GM13977 (cell line): ENCODE measurements at places on chromosomes 6 and 20.

GRCh38 chr6:85449388-85449817 lies 480 bp upstream of the NT5E start:
- DNase-seq = peak; percentile 88

- DNase-seq = no peak
Observed at GRCh38 chr6:25343984-25344383, 64.8 kb downstream of the CARMIL1 start.

DNA sequence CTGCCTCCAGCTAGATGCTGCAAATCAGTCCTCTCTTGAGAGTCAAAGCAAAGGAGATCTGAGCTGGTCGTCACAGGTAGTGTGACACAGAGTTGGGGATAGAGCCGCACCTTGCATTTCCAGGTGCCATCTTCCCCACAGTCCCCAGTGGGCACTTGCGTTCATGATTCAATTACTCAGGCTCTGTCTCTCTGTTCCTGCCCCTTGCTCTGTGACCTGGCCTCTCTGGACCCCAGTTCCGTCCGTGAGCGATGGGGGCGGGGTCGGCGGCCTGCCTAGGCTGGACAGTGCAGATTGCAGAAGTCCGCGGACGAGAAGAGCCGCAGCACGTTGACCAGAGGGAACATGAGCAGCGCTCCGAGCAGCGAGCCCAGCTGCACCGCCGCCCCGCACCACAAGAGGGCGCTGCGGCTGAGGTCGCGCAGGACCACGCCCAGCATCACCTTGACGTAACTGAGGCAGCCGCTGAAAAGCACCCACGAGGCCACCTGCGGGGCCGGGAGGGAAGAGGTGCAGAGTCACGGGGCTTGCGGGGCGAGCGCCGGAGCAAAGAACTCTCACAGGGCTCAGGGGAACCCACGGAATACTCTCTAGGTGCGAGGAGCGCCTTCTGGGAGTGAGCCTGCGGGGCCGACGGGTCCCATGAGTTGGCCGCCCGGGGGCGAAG lies 7.4 kb downstream of the SLC52A3 start:
- DNase-seq = peak; percentile 66

GRCh38 chr20:1478566-1478965 lies 11.9 kb upstream of the NSFL1C start:
- DNase-seq = no peak

GRCh38 chr20:48414786-48415185 lies 413.0 kb downstream of the PREX1 start:
- no peak for DNase-seq

DNA sequence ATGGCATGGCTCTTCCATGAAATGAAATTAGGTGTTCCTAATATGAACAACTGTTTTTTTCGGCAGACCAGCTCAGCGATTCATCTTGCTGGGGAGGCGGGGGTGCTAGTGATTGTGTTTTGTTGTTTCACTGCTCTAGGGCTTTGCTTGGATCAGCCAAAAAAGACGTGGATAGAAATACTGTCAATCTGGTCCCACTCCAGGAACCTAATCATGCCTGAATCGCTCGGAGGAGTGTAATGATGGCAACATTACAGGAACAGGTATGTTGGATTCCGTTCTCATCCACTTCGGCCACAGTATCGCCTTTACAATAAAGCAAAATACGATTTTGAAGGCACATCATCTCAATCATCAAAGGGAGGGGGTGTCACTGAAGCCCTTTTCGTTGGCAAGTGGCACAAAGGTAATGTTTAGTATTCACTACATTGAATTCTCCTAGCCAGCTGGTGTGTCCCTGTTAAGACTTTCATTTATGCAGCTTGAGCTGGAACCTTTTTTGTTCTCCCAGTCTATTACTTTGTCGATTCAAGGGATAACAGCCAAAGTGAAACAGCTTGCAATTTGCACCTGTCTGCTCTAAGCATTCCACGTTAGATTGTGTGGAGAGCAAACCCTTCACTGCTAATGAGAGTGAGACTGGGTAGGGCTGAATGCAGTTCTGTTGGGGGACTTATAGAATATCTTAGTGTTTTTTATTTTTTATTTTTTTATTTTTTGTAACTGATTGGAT lies 477.7 kb downstream of the TFAP2A start:
- no peak for DNase-seq

DNA sequence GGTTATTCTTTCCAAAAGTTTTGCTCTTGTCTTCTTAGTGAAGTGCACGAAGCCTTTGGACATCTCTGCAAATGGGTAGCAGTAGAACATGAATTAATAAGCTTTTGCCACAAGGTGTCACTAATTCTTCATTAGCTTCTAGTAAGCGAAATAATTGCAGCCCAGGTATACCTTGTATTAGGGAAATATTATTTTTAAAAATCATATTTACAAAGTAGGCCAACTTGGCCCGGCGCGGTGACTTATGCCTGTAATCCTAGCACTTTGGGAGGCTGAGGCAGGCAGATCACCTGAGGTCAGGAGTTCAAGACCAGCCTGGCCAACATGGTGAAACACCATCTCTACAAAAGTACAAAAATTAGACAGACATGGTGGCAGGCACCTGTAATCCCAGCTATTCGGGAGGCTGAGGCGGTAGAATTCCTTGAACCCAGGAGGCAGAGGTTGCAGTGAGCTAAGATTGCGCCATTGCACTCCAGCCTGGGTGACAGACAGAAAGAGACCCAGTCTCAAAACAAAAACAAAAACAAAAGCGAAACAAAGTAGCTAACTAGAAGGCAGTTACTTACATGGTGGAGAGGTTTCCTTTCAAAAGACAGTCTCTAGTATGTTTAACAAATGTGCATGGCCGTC lies 8.8 kb upstream of the RSPH3 start:
- peak; percentile 59 for DNase-seq

DNA sequence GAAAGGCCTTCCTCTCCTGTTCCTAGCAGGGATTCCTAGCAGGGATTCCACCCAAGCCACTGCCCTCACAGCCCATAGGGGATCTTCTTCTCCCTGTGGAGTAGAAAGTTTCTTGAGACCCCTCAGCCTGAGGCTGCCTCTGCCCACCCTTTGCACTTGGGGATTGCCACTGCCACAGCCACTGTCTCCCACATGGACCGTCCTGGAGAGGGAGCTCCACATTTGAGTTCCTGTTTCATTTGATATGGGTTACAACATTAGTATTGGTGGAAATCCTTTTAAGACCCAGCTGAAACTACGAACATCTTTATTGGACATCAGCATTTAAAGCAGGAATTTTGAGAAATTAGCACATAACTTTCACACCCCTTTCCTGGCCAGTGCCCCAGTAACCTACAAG lies 25.6 kb downstream of the HLA-G start:
- DNase-seq = no peak

- DNase-seq = no peak
Observed at GRCh38 chr20:20410678-20411077, 42.8 kb downstream of the INSM1 start.

- peak; percentile 54 for DNase-seq
Observed at GRCh38 chr20:47468290-47469050, 33.2 kb upstream of the NCOA3 start.

DNA sequence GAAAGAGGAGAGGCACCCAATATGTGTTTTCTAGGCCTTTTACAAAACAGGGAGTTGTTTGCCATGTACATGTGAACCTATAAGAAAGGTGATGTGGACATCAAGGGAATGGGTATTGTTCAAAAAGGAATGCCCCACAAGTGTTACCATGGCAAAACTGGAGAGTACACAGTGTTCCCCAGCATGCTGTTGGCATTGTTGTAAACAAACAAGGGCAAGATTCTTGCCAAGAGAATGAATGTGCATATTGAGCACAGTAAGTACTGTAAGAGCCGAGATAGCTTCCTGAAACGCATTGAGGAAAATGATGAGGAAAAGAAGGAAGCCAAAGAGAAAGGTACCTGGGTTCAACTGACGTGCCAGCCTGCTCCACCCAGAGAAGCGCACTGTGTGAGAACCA lies 13.1 kb downstream of the QRSL1 start:
- no peak for DNase-seq

DNA sequence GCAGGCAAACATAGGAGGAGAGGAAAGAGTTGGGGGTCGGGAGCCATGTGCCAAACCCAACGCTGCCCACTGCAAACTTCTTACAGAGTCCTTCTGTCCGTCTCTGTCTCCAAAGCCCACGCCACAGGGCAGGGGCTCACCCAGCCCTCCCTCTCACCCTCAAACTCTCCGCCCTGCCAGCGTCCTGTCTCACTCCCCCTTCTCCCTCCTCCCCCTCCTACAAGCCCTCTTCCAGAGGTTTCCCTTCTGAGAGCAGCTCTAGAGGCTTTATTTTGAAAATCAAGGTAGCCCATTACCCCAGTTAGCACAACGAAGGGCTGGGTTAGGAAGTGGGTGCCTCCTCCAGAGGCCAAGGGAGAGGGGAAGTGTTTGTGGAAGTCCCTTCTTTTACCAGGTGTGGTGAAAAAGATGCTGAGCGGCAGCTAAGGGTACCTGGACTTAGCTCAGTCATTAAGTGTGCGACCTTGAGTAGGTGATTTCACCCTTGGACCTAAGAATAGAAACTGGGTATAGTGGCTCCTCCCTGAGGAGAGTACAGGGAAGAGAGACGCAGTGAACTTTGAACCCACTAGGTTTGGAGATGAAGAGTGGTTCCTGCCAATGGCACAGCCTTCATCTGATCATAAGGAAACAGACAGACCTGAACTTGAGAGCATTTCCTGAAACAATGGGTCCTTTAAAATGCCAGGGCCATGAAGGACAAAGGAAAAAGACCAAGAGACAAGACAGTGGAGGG lies 123.8 kb downstream of the BANF2 start:
- DNase-seq = no peak

DNA sequence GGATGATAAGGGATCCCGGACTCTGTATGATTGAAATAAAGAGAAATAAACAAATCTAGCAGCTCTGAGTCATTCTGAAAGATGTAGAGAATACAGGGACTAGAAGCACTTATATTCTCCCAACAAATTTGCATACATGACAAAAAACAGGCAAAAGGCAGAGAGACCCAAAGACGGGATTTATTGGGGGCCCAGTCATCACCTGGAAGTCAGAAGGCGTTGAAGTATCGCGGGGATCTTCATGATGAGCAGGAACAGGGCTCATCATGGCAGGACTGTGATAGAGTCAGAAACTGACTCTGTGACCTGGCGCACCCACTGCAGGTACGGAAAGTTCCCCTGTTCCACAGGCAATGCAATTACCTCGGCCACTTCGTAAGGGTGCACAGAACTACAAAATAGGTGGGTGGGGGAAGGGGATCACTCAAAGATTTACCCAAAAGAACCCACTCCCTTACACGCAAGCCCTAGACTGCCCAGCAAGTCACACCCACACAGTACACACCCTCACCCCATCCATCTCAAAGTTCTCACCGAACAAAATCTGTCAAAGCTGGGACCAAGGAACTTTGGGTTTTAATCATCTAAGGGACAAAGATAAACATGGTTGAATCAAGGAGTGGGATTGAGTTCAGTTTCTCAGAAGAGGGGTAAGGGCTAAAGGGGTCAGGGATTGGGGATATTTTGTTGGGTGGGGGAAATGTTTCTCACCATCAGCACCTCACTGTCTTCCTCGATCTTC lies 1.4 kb downstream of the CUTA start:
- peak; percentile 66 for DNase-seq

- no peak for DNase-seq
Observed at GRCh38 chr6:149043476-149044130, 273.9 kb upstream of the TAB2 start.

DNA sequence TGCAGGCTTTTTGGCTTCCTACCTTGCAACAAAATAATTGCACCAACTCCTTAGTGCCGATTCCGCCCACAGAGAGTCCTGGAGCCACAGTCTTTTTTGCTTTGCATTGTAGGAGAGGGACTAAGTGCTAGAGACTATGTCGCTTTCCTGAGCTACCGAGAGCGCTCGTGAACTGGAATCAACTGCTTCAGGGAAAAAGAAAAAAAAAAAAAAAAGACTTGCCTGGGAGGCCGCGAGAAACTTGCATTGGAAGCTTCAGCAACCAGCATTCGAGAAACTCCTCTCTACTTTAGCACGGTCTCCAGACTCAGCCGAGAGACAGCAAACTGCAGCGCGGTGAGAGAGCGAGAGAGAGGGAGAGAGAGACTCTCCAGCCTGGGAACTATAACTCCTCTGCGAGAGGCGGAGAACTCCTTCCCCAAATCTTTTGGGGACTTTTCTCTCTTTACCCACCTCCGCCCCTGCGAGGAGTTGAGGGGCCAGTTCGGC lies 420 bp downstream of the SOX4 start:
- peak; percentile 40 for DNase-seq

DNA sequence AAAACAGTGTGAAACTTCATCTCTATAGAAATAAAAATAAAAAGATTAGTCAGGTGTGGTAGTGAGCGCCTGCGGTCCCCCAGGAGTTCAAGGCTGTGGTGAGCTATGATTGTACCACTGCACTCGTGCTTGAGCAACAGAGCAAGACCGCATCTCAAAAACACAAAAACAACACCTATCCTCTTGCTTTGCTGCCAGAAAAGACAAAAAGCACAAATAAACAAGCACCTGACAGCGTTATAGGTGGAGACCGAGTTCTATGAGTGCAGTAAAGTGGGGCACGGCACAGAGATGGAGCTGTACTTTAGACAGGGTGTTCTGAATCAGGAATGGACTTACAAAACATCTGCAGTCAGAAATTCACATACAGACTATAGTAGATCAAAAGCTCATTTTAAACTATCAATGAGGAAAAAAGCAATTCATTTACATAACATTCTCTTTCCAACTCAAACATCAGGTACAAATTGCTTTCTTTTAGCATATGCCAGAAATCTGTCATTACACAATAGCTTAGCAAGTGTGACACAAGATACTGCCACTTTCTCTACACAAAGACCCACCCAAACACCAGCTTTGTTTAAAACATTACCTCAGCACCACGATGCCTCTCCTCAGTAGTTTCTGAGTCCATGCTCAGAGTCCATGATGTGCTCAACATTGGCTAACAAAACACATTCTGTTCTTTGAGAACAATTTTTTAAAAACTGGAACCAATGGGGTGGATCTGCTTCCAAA lies 10.1 kb downstream of the EZR start:
- no peak for DNase-seq

DNA sequence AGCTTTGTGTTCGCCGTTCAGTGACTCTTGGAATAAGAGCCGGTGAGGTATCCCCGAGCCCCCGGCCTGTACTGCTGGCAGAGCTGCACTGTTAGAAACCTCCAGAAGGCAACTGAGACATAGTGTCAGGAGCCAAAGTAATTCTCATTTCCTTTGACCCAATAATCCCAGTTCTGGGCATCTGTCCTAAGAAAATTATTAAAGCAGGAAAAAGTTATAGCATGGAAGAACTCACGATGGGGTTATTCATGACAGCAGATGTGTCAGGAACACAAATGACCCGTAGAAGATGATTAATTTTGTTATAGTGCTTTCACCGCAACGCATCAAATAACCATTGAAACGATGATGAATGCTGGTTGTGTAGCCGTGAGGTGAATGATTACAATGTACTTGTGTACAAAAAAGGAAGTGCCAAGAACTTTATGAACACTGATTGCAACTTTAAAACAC lies 20.3 kb downstream of the CYP21A2 start:
- DNase-seq = no peak

- DNase-seq = no peak
Observed at GRCh38 chr6:134830194-134830593, 119.7 kb downstream of the ALDH8A1 start.

DNA sequence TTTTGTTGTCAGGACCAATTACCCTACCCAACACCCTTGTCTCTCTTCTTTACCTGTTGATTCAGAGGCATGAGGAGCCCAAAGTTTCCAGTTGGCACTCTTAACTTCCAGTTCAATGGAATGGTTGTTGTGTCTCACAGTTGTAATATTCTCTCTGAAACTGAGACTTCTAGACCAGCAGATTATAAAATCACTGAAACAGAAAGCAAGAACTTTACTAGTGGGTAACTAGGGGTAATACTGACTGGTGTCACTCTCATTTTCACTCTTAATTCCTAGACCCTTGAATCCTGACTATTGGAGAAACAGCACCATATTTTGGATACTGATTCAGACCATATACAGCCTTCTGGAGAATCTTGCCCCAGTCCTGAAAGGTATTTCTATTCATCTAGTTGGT lies 140.2 kb upstream of the MMS22L start:
- DNase-seq = no peak
